Fibroblast of skin of back (primary cell): ENCODE measurements at places on chromosomes 3 and 15.
A peak's percentile ranks its signal among the peaks of the same experiment; 100 is the strongest.

DNA sequence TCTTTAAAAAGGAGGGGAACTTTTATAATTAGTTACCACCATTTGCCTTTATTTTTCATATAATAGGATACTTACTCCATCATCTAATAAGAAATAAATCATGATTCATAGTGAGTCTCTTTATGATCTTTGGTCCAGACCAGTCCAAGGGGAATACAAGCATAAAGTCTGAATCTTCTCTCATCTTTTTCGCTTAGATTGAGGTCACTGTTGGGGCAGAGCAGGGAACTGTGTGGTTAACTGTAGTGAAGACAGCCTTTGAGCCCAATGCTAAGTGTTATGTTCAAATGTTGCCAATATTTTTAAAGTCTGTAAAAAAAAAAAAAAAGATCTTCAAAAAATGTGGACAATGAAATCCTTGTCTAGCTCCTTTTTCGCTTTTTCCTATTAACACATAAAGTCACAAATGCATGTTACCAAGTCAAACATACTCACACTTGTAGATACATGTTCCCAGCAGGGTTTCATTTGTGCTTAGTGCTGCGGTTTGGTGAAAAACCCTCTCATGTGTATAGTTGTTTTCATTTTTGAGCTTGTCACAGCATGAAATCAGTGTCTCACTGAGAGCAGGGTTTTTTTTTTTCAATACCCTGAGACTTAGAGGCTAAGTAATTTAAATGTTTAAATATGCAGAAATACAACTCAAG lies 72.1 kb downstream of the EPHA3 start:
- peak; percentile 71 for DNase-seq

- DNase-seq = no peak
Observed at GRCh38 chr3:105013657-105014056, 353.1 kb upstream of the ALCAM start.

DNA sequence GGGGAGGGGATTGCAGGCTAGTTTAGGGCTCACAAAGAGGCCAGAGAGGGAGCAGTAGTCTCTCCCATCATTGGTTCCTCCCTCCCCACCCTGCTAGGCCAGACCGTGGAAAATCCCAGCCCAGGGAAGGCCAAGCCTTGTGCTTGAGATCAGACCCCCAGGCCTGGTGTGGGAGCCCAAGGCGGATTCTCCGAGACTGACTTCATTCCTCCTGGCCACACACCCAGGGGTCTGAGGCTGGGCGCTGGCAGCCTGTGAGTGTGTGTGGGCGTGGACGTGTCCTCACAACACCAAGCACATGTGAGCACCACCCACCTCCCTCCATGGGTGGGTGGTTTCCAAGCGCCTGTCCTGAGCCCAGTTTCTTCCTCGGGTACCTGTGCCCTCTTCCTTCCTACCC lies 4.1 kb downstream of the LOXL1 start:
- peak; percentile 95 for DNase-seq

GRCh38 chr15:90442423-90442822 lies 54.4 kb downstream of the IQGAP1 start:
- DNase-seq = no peak

- DNase-seq = peak; percentile 5
Observed at GRCh38 chr3:17544632-17545031, 197.8 kb downstream of the TBC1D5 start.

GRCh38 chr3:185797108-185797881 lies 27.5 kb downstream of the IGF2BP2 start:
- no peak for DNase-seq

GRCh38 chr3:140555666-140556065 lies 122.2 kb upstream of the TRIM42 start:
- no peak for DNase-seq

- no peak for DNase-seq
Observed at GRCh38 chr3:114231616-114232015, 5.8 kb downstream of the ZNF80 start.

- DNase-seq = no peak
Observed at GRCh38 chr15:90325726-90326125, 26.4 kb upstream of the ZNF774 start.

DNA sequence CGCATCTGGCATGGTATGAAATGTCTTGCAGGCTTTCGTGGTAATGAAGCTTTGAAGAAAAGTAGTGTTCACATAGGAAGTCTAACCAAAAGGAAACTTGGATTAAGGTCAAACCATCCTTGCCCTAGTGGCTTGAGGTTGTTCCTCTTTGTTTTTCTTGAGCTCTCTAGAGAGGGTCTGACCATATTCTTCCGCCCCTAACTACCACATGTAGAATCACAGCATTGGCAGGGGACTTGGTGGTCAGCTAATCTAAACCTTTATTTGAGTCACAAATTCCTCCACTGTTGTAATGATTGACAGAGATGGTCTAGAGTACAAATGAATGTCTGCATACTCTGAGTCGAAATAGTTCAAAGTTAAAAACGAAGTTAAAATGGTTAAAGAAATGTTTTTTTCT lies 39.1 kb upstream of the PHLDB2 start:
- no peak for DNase-seq

GRCh38 chr3:148510116-148510515 lies 187.6 kb upstream of the AGTR1 start:
- DNase-seq = no peak

- DNase-seq = no peak
Observed at GRCh38 chr3:39751286-39751685, 58.1 kb upstream of the MYRIP start.
